ENCODE measurements at places on chromosomes 7 and 10.

DNA sequence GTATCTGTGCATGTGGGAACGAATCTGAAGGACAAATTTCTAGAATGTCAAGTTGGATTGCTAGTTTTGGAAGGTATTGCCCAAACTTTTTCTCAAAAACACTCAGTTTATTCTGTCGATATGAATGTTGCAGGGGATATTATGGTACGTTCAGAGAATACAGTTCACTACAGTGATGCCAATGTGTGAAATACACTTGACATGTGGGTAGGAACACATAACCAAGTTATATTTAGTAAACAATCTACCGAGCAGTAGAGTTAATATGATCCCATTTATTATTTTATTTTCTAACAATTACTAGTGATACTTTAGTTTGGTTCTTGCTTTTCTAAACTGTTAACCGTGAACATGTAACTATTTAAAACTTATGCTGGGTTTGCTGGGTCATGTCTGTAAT lies 37.4 kb downstream of the KIAA1217 start:
- no peak for DNase-seq

DNA sequence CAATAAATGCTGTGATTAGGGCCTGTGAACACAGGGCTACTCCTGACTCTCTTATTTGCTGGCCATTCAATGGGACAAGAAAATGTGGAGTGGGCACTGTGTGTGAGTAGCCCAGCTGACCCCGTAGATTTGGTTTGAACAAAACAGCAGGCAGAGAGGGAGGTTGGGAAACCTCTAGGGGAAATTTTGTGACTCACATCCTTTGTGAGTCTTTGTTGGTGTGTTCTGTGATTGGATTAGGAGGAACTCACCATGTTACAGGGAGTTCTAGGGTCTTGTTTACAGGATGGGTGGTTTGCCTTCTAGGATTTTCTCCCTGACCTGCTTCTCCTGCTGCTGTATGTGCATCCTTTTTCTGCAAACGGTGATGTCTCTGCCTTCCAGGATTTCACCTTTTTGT lies 128.3 kb upstream of the MKI67 start:
- no peak for DNase-seq

- peak; percentile 14 for DNase-seq
Observed at GRCh38 chr10:107814865-107815487, 650.5 kb upstream of the SORCS1 start.

DNA sequence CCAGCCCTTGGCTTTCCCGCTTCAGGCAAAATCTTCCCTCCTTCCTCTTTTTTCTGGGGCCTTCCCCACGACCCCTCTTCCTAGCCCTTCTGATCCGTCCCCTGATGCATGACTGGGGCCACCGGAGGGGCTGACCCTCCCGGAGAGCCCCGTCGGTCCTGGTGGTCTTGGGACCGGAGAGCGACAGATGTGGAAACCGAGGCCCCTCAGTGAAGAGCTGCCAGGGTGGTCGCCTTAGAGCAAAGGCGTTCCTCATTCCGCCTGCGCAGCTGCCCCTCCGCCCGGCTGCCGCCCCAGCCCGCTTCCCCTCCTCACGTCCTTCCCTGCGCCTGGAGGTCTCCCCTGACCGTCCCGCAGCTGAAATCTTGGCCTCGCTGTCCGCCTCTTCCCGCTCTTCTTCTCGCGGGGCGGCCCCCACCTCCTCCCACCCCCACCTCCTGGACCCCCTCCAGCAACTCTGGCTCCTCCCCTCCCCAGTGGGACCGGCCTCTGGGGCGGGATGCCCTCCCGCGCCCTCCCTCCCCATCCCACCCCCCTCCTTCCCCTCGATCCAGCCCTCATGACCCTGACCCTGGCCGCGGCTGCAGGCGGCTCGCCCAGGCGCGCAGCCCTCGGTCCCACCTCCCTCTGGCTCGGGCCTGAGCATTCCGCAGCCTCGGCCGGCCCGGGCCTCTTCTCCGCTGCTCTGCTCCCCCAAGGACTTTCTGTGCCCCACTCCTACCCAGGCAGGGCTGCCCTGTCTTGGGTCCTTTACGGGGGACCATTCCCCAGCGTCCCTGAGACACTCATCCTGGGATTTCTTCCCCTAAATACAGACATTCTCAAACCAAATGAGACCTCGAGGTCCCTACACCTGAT lies at the start of gene RARRES2:
TSS of gene RARRES2 (minus strand) at position 367 of the 858 bp plus-strand sequence. CDS start 1,020 bp downstream, outside the sequence.
- DNase-seq, result peak; percentile 87

DNA sequence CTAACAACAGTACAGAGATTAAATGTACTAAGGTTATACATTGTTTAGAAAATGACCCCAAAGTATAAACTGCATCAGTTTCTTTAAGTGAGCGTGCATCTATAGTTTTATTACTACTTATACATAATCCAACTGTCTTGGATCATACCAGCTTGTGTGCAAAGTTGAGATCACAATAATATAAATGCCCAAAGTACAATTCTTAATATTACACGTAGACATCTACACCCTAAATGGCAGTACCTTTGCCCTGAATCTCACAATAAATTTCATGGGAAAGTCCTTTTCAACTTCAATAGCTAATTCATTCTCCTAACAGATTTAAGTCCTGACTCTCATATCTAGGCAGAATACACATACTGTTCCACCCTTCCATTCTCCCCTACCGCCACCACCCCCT lies 11.8 kb downstream of the SCIN start:
- no peak for DNase-seq

DNA sequence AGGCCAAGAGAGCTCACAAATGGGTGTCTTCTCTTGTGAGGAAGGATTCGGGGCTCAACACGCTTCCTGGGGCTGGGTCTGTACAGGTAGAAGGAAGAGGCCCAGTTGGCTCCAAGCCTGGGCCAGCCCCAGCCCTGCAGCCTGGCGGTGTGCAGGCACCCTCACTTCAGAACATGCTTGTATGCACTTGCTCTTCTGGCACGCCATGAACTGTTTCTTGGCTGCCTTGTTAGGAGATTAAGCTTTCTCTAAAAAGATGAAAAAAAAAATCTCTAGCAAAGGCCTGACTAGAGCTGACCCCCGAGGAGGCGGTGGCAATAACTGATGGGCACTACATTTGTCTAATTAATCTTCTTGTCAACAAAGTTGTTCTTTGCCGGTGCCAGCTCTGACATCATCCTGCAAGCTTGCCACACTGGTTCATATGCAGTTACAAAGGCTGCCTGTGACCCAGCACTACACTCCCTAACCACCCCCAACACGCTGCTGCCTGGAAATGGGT lies 94.7 kb downstream of the WDR11 start:
- peak; percentile 70 for DNase-seq

GRCh38 chr10:76190634-76191270 lies 759.3 kb downstream of the LRMDA start:
- DNase-seq, result no peak

GRCh38 chr7:43658718-43659548 lies 70.4 kb downstream of the COA1 start:
- DNase-seq, result no peak

DNA sequence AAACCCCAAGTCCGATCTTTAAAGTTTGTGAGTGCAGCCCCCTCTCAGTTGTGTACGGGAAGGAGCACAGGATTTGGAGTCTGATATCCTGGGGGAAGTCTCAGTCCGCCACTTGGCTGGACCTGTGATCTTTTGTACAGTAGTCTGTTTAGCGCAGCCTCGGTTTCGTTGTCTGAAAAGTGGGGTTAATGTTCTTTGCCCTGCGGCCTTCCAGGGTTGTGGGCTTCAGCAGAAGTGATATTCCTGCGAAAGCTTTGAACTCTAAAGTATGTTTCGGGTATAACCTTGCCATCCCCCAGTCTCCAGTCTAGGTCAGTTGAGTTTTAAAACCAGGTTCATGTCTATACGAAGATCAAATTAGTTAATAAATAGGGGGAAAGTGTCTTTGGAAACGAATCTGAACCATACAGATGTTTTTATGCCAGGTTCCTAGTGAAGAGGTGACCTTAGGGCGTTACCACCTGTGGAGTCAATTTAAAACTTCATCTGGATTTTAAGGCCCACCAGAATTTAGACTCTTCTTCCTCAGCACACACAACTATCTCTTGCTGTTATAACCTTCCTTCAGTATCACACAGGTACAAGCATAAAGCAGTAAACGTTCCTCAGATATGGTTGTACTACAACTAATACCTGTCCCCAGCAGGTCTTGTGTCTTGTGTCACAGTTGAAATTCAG lies 904 bp downstream of the R3HCC1L start:
- no peak for DNase-seq

DNA sequence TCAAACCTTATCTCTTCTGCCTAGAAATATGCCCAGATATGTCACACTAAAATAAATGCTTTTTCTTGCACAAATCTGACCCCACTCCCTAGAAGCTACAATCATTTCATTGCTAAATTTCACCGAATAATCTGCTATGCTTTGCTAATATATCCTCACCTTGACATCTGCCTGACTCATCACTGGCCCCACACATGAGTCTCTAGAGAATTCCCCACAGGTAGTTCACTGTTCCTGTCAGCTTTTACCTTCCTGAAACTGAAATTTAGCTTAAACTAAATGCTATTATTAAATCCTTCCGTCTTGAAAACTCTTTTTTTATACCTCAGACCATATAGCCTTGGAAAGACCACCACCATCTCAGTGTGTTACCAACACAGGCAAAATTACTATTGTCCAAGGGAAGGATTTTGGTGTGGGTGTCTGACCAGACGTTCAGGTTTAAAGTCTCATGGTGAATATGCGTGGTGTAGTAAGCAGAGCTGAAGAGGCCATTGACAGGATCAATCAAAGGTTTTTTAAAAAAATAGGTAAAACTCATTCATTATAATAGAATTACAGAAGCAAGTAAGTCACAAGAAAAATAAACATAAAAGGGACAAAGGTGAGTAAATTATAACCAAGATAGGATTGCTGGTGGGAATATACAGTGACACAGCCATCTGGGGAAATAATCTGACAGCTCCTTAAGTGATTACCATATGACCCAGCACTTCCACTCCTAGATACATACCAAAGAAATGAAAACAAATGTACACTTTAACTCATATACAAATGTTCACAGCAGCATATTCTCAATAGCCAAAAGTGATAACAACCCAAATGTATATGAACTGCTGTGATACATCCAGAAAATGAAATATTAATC lies 173.5 kb downstream of the KMT2E start:
- DNase-seq, result no peak

DNA sequence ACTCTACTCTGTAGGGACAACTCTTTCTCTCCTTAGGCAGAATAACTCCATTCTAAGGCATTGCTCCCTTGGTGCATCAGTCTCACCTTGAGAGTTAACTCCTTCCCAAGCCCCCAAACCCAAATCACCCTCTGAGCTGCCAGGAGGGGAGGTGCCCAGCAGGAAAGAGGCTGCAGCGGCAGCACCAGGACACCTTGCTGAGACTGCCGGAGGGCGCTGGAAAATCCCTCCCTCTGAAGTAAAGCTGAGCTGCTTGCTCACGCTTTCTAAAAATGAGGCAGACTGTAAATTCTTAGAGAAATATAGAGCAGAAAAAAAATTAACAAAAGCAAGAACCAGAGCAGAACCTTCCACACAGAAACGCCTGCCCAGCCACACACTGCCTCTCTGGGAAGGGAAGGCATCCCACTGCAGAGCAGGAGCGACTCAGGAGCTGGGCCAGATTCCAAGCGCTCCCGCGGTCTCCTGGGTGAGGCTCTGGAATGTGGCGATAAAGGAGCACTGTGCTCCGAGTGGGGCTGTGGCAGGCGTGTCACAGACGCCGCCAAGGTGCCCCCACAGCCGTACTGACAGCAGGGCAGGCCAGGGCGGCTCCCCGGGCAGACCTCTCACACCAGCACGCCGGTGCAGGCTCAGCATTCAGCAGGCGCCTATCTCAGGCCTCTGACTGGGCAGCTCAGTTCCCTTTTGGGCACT lies 202.1 kb downstream of the TNS3 start:
- DNase-seq, result peak; percentile 37

- DNase-seq, result no peak
Observed at GRCh38 chr7:2575733-2576340, 17.1 kb downstream of the IQCE start.

DNA sequence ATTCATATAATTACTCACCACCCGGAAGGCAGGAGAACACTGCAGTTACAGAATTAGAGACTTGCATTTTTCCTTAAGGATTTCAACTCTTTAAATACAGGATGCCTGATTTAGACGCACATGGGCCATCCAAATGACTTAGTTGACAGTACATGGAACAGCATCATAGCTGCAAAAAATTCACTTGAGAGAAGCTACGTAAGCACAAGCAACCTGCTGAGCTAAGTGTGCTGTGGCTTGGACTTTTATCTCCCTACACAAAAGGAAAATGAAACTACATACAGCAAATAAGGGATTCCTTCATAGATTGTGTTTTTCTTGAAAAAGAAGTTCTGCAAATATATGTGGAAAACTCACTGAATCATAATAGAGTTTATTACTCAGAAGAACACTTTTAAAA lies 152.6 kb downstream of the POU6F2 start:
- no peak for DNase-seq

- peak; percentile 97 for DNase-seq
Observed at GRCh38 chr10:133373174-133374090, at the start of gene ECHS1. TSS of gene ECHS1 (minus strand) at chr10:133373354. CDS start at chr10:133373333, 21 bp downstream.

DNA sequence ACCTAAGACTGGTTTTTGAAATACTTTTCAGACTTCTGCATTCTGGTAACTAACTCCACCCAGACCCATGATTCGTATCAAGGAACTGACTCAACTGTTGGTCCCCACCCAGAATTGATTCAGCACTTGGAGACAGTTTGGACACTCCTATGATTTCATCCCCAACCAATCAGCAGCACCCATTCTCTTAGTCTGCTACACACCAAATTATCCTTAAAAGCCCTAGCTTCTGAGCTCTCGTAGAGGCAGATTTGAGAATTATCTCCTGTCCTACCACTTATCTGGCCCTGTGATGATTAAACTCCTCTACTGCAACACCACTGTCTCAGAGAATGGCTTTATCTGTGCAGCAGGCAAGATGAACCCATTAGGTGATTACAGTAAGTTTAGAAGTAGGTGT lies 7.7 kb upstream of the GSTO1 start:
- DNase-seq, result no peak

DNA sequence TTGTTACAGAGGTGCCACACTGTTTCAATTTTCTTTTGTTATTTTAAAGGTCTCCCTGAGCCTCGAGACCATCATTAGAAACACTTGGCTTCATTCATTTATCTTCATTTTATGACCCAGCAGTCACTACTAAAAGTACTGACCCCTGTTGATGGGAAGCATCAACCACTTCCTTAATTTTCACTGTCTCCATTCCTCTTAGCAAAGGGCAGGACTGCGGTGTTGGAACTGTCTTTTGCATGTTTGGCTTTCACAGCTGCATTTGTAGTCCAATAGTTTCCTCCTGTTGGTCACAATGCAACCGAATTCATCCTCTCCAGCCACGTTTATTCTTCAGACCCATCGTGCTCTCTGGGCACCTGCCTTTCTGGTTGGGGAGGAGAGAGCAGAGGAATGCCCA lies 46.7 kb upstream of the PDZD8 start:
- no peak for DNase-seq

- no peak for DNase-seq
Observed at GRCh38 chr10:119806334-119807130, 66.1 kb downstream of the MCMBP start.

DNA sequence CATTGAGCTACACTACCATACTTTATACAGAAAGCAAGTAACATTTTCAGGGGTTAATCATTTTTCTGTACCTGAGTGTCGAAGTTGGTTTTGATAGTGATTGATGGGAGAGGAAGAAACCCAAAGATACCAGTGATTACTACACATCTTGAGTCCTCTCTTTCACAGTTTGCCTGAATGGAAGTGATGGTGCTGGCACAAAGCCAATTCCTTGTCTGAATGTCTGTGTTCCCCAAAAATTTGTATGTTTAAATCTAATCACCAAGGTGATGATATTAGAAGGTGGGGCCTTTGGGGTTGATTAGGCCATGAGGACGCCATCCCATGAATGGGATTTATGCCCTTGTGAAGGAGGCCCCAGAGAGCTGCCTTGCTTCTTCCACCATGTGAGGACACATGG lies 696.9 kb upstream of the ANKRD30A start:
- no peak for DNase-seq

Data from uterus (tissue), 4 donors.